ENCODE measurements at places on chromosomes 3 and 15.
A peak's percentile ranks its signal among the peaks of the same experiment; 100 is the strongest.

DNA sequence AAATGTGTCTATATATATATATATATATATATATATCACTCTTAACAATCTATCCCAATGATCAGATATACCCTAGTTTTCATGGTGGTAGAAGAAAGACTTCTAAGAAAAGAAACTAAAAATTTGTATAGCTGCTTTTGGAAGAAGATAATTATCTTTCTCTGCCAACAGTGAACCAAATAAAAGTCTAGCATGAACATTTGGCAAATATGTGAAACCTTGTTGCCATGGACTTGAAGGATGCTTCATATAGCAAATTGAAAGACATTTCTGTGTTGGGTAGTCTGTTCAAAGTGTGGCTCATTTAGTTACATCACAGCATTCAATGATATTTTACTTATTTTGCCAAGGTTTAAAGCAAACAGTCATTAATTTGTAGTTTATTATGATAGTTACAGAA lies 219.9 kb upstream of the NECTIN3 start:
- DNase-seq = no peak

GRCh38 chr3:152272771-152273242 lies 4.1 kb downstream of the MBNL1 start:
- peak; percentile 68 for DNase-seq

GRCh38 chr15:68489421-68489820 lies 57.5 kb upstream of the ITGA11 start:
- DNase-seq = no peak

DNA sequence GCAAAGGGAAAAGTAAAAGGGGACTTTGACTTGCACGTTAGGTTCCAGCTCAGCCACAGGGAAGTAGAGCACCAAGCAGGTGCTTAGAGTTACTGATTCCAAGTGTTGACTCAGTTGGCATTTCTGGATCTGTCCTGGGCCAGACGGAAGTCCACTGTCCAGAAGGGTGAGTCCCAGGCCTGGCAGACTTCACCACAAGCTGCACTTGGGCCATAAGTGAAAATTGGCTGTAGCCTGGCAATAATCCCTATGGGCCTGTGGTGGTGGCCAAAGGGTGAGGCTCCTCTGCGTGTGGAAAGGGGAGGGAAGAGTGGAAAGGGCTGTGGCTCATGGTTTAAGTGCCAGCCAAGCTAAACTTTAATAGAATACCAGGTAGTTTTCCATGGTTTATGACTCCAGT lies 121.5 kb downstream of the DTWD1 start:
- no peak for DNase-seq

DNA sequence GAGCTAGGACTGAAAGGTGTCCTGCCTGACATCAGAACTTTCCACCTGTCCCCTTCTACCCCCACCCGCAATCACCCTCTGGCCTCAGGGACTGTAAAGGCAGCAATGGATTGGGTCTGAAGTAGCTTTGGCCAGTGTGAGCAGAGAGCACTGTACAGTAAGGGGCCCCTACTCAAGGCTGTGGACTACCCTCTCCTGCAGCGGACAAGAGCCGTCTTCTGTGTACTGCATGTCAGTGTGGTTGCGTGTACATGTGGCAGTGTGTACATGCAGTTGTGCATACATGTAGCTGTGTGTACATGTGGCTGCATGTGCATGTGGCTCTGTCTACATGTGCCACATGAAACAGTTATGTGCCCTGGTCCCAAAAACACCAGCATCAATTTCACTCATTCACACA lies 205.9 kb upstream of the LINGO1 start:
- no peak for DNase-seq

- no peak for DNase-seq
These were observed 61.3 kb downstream of the ATP2B2 start for GRCh38 chr3:10444110-10444429.

DNA sequence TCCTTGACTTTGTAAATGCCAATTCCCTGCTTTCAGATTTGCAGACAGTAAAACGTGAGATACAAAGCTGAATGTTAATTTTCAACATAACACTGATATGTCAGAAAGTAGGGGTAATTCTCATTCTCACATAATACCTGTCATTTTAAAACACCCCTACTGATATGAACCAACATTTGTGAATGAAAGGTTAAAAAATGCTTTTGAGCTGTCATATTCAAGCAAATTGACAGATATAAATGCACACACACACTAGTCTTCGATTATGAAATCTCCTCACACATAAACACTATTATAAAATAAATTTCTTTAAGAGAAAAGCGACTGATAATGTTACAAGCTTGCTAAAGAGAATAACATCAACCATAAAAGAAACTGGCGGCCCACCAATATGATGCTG lies 128.8 kb downstream of the PEAK1 start:
- no peak for DNase-seq

- no peak for DNase-seq
These were observed 182.2 kb downstream of the NTRK3 start for GRCh38 chr15:88074386-88074785.

GRCh38 chr15:40281801-40282146 lies 1.1 kb downstream of the ANKRD63 start:
- no peak for DNase-seq

DNA sequence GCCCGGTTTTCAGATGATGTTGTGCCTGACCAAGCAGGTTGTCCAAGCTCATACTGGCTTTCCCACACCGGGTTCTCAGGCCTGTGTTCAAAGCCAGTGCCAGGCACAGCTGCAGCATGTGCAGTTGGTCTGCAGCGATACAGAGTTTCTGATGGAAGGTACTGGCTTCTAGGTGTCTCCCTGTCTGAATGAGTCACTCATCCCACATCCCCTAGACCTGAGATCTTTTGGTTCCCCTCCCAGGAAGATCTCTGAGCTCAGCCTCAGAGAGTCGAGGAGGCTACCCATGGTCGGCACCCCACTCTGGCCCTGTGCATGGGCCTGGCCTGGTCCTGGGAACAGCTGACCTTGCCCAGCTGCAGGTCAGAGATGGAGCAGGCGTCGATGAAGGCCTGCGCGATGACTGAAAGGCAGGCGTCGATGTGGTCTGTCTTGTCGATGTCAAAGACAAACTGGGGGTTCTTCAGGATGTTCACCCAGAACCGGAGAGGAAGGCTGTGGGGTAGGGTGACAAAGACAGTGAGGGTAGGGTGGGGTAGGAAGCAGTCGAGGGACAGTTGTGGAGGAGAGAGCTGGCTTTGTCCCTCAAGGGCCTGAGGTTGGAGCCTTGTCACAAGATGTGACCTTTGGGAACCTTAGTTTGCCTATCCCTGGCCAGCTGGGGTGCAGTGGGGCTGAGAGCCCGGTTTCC lies 15.3 kb downstream of the H1-8 start:
- DNase-seq = no peak

DNA sequence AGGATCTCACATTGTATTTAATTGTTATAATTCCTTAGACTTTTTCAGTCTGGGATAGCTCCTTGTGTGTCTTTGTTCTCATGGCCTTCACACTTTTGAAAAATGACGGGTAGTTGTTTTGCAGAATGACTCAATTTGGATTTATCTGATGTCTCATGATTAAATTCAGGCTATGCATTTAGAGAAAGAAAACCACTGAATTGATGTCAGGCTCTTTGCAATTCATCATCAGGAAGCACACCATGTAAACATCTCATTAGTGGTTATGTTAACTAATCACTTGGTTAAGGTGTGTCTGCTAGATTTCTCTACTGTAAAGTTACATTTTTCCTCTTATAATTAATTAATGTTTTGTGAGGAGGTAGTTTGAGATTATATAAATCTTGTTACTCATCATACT lies 8.0 kb upstream of the SLC22A13 start:
- DNase-seq = no peak

DNA sequence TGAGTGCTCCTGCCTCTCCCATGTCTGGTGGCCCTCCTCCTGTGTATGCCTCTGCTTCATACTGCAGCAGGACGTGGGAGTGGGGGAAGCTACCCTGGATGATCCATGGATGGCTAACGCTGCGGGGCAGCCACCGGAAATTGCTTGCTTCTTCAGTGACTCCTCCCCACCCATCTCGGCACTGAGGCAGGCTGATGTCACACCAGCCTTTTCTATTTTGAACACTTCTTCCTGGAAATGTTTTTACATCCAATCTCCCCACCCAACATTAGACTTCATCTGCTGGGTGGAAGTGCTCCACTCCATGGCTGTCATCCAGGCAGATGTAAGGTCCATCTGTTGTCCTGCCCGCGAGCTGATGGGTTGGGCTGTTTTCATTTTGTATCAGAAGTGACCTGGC lies 58.9 kb upstream of the MUC13 start:
- no peak for DNase-seq

- DNase-seq = no peak
These were observed 739 bp upstream of the AMOTL2 start for GRCh38 chr3:134374791-134375581.

GRCh38 chr3:165225604-165226003 lies 29.4 kb upstream of the SLITRK3 start:
- DNase-seq = no peak

DNA sequence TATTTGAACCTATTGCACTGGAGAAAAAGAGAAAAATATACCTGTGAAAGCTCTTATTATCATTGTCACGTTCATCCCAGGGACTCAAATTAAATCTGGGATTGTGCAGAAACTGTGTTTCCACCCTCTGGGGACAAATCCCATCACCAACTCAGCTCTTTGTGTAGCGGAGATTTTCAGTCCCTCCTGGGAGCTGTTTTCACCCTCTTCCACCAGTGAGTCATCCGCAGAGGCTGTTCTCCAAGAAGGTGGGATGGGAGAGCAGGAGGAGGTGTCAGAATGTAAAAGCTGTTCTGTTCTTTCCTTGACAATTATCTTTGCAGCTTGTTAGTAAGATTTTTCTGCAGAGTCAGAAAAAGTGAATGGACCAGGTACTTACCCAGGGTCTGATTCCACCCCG lies 28.0 kb downstream of the SV2B start:
- no peak for DNase-seq

DNA sequence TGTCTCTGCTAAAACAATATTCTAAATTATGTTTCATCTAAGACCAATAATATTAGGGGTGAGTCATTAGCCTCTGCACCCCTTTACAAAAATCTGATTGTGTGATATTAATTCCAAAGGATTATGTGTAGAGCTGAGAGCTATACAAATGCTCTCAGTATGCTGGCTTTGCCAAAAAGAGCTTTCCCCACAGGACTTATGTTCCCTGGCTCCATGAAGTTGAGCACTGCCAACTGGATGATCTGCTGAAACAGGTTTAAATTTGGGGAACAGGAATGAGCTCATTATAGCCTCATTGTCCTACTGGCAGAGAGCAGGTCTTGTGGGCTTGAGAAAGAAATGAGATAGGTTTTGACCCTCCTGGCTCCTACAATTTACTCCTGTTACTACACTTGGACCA lies 347.8 kb upstream of the LMCD1 start:
- no peak for DNase-seq

DNA sequence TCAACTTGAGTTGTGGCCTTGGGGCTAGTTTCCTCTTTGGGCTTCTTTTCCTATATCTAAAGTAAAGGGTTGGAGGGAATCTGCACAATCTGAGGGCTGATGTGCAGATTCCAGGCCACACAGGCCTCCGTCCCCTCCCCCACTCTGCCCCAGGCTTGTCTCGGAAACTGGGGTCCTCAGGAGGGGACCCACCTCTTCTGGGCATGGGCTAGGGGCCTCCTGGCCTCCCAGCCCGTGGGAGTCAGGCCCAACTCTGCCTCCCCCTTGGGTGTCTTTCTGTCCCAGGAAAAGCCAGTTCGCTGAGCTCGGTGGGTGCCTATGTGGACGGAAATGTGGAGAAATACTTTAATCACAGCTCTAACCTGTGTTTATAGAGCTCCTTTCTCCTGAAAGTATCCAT lies 4.8 kb downstream of the SMAD6 start:
- no peak for DNase-seq

DNA sequence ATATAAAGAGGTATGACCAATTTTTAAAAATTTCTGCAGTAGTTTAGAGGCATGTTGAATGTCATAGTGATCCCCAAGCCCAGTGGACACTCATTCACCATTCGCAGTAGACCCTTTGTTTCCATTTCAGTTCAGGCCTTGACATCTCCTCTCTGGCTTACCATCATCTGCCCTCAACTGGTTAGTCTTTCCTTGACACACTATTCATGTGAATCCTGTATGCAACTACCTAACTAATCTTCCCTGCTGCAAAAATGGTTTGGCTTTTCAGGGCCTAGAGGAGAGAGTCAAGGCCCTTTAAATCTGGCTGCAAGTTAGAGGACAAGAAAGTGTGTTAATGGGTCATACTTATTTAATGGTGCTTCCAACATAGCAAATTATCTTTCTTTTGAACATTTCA lies 10.9 kb downstream of the APH1B start:
- DNase-seq = no peak

DNA sequence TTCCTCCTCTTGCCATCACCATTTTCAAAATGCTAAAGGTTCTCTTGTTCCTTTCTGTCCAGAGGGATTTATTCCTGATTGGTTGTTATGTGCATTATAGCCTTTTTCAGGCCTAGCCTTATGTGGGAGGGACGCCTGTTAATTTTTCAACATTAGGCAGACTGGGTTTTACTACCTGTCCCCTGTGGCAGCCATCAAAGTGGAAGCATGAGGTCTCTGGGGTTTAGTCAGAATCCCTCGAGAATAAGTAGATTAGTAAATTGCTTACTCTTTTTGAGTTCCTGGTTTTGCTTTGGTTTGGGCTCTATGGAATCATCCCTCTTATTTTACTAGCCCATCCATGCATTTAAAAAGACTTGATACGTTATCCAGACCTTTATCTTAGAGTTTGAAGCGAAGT lies 32.4 kb downstream of the PAK2 start:
- DNase-seq = no peak

GRCh38 chr15:43463507-43463906 lies 29.4 kb downstream of the TP53BP1 start:
- DNase-seq = no peak

GRCh38 chr3:73605412-73605811 lies 19.3 kb downstream of the PDZRN3 start:
- no peak for DNase-seq

GRCh38 chr3:184776916-184777315 lies 35.0 kb upstream of the VPS8 start:
- no peak for DNase-seq

DNA sequence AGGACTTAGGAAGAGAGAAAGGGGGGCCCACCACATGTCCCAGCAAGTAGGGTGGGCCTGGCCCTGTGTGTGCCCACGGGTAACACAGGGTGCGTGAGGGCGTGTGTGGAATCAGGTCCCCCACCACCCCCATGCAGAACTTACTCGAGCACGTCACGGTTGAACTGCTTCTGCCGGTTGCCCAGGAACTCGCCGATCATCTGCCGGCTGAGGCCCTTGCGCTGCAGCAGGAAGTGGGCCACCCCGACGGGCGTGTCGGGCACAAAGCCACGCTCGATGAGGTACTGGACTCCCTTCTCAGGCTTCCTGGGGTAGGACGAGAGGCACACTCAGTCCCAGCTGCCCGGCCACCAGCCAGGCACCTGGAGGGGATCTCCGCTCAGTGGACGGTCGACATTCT lies 83.1 kb upstream of the RPL32 start:
- DNase-seq = no peak

DNA sequence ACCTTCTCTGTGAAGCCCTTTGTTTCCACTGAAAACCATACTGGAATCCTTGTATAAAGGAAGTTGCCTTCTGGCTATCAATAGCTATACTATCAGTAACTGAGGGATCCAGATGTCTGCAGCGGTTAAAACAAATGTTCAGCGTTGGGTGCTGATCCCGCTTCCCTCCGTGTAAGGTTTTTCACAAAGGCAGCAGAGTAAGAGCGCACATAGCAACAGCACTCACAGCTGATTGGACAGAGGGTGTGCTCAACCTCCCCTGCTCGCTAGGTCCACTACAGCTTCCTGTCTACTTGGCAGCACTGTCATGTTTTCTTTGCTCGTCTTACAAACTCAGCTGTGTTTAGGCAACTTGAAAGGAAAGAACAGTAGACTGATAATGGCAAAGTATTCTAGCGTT lies 27.3 kb downstream of the ATOSA start:
- peak; percentile 52 for DNase-seq
